ENCODE measurements at places on chromosomes 13 and 19. TPM values are rescaled to one million over a fixed set of nuclear protein-coding genes. Genes with fewer than 3 reads are reported as not detected.

- DNase-seq = no peak
These were observed at the start of gene KLF1 for GRCh38 chr19:12886969-12887747. KLF1 (minus strand) TSS chr19:12887201; CDS start chr19:12887140, 61 bp downstream.

DNA sequence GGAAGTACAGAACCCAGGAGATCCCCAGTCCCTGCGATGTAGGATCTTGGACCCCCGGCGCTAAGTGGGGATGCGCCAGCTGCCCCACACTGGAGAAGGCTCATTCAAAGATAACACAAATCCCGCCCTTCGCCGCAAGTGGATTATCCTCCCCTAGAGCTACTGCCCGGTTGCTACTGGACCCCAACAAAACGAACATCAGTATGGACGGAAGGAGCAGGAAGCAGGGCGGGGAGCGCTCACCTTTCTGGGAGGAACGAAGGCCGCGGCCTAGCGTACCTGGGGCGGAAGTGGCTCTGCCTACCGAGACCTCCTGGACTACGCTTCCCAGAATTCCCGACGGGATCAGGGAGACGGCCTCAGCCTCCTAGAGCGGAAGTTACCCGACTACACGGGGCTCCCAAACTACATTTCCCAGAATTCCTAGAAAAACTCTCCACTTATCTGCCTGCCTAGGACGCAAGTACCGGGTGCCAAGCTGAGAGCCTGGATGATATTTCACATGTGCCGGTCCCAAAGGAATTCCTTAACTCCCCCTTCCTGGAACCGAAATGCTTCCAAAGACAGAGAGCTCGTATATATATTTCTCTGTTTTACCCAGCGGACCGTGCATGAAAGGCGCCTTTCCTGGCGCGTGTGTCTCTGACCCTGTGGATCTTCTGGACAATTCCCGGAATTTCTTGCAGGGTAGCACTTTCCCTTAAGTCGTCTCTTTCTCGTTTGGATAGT lies at the start of gene ZNF112:
ZNF112 (minus strand) TSS at position 298 of the 729 bp plus-strand sequence. CDS start 16,141 bp downstream, outside the sequence.
- no peak for DNase-seq

DNA sequence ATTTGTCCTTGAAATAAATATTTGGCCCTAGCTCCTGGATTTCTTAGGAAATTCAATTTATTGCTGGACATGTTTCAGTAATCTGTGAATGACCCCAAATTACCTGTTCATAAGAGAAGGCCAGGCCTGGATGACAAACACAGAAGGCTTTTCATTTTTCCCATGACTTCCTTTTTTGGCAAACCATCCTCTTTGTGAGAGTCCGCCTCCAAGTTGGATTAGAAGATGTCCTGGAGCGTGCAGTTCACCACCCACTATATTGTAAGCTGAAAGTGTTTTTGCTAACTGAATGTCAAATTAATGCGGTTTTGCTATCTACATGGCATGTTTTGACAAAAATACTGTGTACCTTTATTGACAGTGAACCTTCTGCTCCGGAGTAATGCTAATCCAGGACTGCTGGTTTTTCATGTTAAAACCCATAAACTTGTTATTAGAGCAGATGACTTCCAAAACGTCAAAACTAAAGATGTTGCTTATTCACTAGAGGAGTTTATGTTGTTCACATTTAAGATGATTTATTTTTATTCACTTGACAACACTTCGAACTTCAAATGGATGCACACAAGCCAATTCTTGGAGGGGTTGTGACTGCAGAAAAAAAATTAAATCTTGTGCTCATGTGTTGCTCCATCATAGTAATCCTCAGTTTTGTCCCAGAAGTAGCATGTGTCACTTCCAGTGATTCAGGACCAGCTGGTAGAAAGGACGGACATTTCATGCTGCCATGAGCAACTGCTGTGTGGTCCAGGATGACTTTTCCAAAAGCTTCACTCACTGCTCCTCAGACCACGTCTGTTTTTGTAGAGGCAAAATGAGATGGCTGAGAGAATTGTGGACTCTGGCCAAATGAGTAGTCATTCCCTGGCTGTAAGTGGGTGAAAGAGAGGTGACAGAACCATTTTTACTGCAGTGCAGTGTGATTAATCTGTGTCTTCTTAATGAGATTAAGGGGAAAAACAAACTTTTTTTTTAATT lies 71.0 kb downstream of the ITGBL1 start:
- no peak for DNase-seq

- DNase-seq = no peak
These were observed 14.0 kb upstream of the CD22 start for GRCh38 chr19:35314858-35315470.

DNA sequence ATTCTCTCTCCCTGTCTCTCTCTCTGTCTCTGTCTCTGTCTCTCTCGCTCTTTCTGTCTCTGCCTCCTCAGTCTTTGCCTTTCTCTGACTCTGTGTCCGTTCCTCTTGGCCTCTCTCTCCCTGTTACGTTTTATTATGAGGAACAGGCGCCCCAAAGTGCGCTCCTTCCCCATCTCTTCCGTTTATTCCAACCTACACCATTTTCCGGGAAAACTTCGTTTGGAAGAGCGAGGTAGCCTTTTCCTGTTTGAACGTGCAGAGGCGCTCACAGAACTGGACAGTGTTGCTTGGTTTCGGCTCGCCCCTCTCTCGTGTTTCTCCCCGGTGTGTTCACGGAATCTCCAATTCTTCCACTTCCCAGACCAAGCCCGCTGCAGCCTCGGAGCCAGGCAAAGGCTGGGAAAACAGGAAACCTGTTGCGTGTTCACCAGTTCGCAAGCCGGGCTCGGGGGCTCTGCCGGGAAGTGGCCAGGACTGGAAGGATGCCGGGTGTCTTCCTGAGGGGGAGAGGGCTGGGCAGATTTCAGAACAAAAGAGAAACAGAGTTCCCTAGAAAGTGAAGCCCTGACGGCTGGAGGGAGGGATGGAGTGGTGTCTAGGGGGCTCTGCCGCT lies 605 bp downstream of the TMEM255B start:
- no peak for DNase-seq

GRCh38 chr13:100306030-100306429 lies 217.1 kb downstream of the PCCA start:
- DNase-seq = no peak

DNA sequence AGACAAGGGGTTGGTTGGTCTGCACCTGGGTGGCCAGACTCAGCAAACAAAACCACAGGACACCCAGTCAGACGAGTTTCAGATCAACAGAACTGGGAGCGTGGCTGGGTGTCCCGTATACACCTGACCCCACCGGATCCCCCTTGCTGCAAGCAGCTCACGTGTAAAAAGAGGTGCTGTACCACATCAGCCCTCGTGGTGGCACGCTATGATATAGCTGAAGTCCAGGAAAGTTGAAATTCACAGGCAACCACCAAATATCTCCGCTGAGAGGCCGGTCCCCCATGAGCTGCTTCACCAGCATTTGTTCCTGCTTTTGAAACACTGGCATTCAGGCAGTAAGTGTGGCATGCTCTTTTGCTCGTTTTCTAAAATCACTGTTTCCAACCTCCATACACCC lies 92.3 kb downstream of the TUBA3C start:
- no peak for DNase-seq

DNA sequence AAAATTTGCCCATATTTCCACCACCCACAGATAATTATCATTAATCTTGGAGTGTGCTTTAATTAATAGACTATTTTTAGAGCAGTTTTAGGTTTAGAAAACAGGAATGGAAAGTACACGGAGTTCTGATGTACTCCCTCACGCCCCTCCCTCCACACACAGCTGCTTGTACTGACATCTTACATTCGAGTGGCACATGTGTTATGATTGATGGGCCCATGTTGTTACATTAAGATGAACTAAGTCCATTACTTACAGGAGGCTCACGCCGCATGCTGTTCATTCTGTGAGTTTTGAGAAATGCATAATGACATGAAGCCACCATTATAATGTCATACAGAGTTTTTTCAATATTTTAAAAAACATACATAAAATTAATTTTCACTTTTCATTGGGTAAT lies 1.2 kb upstream of the SPATA13 start:
- no peak for DNase-seq

DNA sequence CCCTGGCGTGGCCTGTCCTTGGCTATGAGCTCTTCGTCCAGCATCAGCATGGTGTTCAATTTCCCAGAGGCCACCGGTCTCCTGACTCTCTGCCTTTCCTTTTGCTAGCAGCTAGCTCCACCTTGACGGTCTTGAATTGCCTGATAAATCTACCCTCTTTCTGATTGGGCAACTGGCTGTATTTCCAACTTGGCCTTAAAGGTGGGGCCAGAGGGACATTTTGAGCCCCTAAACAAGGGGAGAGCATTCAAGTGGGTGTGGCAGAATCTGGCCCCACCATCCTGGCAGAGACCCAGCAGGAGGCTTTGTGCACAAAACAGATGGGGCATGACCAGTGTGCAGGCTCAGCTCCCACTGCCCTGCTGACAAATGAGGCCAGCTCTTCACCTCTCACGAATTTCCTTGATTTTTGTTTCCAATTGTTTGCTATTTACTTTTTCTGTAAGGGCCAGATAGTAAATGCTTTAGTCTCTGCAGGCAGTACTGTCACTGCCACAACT lies 148.9 kb upstream of the VSTM2B start:
- no peak for DNase-seq

DNA sequence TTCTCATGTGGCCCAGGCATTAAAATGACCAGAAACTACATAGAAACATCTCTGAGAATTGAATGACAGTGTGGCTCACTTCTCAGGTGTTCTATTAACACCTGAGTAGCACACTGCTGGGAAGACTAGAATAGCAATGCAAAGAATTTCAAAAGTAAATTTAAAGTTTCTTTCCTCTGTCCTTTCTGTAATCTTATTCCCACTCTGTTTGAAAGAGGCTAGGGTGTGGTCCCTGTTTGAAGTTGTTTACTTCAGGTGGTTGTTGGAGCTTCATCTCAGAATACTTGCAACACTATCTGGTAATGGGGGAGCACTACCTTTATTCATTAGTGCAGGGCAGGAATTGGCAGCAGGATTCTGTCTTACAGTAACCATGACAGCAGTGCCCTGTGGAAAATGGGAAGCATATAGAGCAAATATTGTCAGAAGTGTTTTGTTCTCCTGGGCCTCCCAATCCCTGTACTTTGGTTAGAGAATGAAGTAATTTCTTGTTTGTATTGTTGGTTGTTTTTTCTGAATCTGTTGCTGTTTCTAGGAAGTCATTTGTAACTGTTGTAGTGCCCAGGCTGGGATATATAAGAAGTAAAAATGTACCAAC lies 1210.2 kb upstream of the ATXN8OS start:
- no peak for DNase-seq

GRCh38 chr13:110431425-110432294 lies 124.6 kb downstream of the COL4A2 start:
- DNase-seq = no peak

DNA sequence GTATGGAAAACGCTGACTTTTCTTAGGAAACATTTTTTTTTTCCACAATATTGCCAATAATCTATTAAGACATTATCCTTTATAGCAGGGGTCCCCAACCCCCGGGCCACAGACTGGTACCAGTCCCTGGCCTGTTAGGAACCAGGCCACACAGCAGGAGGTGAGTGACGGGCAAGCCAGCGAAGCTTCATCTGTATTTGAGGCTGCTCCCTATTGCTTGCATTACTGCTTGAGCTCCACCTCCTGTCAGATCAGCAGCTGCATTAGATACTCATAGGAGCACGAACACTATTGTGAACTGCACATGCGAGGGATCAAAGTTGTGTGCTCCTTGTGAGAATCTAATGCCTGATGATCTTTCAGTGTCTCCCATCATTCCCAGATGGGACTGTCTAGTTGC lies 793.7 kb downstream of the SLITRK5 start:
- DNase-seq = no peak

GRCh38 chr13:97809576-97809975 lies 143.9 kb upstream of the IPO5 start:
- no peak for DNase-seq

- no peak for DNase-seq
These were observed 64.4 kb downstream of the RASA3 start for GRCh38 chr13:114067886-114068651.

HIF3A gene
- total RNA-seq = not detected

NECTIN2 gene
- 0.89 TPM for total RNA-seq

RFPL4AL1 gene
- total RNA-seq = not detected

EDNRB gene
- not detected for total RNA-seq

C19orf81 gene
- not detected for total RNA-seq

C1QTNF9 gene
- total RNA-seq = not detected

ZNF850 gene
- total RNA-seq = 40.7 TPM

All from activated naive CD4-positive, alpha-beta T cell treated with anti-CD3 and anti-CD28 coated beads, Interleukin-2, amount 50 U/mL, for 72 hours (primary cell).